Ascending aorta (tissue), 2 donors: ENCODE measurements at places on chromosomes 7 and 10. TPM values are rescaled to one million over a fixed set of nuclear protein-coding genes. Genes with fewer than 3 reads are reported as not detected.
A peak's percentile ranks its signal among the peaks of the same experiment; 100 is the strongest.

DNA sequence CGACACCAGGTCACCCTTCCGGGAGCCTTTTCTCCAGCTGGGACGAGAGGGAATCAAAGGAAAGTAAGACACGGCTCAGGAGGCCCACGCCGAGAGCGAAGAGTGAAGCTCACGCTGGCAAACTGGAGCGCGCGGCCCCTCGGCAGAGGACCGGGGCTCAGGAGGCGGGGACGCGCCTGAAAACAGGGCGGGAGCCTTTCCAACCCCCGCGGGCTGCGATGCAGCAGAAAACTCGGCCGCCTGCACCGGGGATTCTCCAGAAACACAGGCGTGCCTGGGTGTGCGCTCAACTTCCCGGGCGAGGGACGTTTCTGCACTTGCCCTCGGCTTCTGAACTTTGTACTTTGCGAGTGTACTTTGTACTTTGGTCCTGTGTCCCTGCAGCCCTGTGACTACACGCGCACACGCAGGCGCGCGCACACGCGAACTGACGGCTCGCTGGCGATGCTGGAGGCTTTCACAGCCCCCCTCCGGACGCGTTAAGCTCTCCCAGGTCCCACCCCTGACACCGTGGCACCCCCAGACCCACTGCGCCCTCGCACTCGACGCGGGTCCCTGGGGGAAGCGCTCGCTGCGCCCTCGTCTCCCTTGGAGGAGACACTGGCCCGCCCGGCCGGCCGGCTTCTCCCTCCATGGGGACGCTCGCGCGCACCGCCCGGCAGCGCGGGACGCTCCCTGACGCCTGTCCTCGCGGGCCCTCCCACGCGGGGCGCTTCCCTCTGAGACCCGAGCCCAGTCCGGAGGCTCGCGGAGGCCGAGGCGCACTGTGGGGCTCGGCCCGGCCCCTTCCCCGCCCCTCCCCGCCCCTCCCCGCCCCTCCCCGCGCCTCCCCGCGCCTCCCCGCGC is 588 bp upstream of the PAOX start:
- peaks cover 4% of the 10 kb centered on the region for H3K4me1 ChIP-seq
- H3K36me3 ChIP-seq, result no peaks in the 10 kb centered on the region
- DNase-seq, result no peak
- peak overlapping the region; percentile 98 for H3K4me3 ChIP-seq
- H3K27ac ChIP-seq, result peak overlapping the region; percentile 61
- no peaks in the 10 kb centered on the region for H3K27me3 ChIP-seq

- no peak overlapping the region for H3K4me3 ChIP-seq
- no peaks in the 10 kb centered on the region for H3K4me1 ChIP-seq
- no peaks in the 10 kb centered on the region for H3K36me3 ChIP-seq
- no peak overlapping the region for H3K27ac ChIP-seq
These were observed 43.6 kb downstream of the PRR15 start for GRCh38 chr7:29607259-29607658.

The SLC26A3 gene
- 0.11 TPM for total RNA-seq

DNA sequence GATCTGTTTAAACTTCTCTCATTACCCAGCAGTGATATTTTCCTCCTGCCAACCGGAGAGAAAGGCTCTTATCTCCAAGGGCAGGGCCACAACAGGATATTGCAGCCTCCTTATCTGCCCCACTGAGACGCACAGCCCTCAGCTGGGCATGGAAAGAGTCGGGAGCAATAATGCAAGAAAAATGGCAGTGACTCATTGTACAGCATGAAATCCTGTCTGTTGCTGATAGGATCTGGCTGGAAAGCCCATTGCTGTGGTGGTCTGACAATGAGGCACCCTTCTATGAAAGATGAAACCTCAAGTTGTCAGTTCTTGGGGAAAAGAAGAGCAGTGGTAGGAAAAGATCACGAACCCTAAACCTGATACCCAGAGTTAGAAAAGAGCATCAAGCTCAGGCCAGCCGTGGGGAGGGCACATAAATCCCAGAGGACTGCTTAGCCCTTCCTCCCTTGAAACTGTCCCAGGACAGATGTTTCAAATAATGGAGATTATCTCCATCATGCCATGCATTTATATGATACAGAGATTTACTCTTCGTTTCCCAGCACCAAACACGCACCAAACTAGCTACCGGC is 47.0 kb upstream of the FIGNL1 start:
- no peak for DNase-seq
- H3K4me1 ChIP-seq, result peaks cover 7% of the 10 kb centered on the region
- no peak overlapping the region for H3K4me3 ChIP-seq
- no peak overlapping the region for H3K27ac ChIP-seq
- no peaks in the 10 kb centered on the region for H3K36me3 ChIP-seq

The FKBP6 gene
- not detected for total RNA-seq

DNA sequence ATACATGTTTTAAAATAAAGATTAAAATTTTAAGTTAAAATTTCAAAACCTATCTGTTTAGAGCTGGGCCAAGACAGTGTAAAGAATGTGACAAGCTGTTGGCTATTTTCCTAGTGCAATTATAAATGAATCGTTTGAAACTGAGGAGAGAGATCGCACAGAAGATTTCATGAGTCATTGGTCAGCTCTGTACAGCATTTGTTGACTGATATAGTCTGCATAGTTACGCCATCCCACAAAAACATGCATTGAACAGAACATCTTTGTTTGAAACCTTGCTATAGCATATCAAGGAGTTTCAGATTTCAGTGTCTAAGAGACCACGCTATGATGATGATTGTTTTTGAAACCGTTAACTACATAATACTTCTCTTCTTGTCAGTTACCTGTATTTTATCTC is 1.3 kb upstream of the C10orf67 start:
- H3K36me3 ChIP-seq, result no peaks in the 10 kb centered on the region
- no peak for DNase-seq
- H3K4me1 ChIP-seq, result no peaks in the 10 kb centered on the region

The FBH1 gene
- total RNA-seq, result 43.0 TPM

DNA sequence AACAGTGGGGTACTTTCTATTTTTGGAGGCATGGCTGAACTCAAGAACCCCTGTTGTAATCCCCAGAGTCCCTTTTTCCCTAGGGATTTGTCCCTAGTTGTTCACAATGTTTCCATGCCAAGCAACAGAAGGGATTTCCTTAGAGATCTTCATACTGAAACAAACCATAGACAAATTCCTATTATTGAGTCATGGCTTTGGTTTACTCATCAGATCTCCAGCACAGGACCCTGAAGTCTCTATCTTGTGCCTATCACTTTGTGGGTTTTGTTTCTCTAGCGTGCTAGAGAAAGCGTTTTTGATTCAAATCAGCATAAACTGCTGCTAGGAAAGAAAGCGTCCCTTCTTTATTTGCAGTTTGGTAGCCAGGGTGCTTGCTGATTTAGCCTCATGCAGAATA is 165.0 kb downstream of the BAMBI start:
- H3K36me3 ChIP-seq, result no peaks in the 10 kb centered on the region
- no peaks in the 10 kb centered on the region for H3K27me3 ChIP-seq
- peaks cover 5% of the 10 kb centered on the region for H3K4me1 ChIP-seq
- H3K4me3 ChIP-seq, result no peak overlapping the region
- DNase-seq, result no peak
- no peak overlapping the region for H3K27ac ChIP-seq

- no peak for DNase-seq
- no peak overlapping the region for H3K27ac ChIP-seq
- H3K4me3 ChIP-seq, result no peak overlapping the region
- H3K27me3 ChIP-seq, result no peaks in the 10 kb centered on the region
- H3K4me1 ChIP-seq, result no peaks in the 10 kb centered on the region
- no peaks in the 10 kb centered on the region for H3K36me3 ChIP-seq
These were observed 267.9 kb upstream of the CNTNAP2 start for GRCh38 chr7:145848691-145849090.

- H3K36me3 ChIP-seq, result no peaks in the 10 kb centered on the region
- no peak overlapping the region for H3K27ac ChIP-seq
- H3K4me1 ChIP-seq, result no peaks in the 10 kb centered on the region
- no peak for DNase-seq
- H3K27me3 ChIP-seq, result no peaks in the 10 kb centered on the region
These were observed 64.3 kb upstream of the TMEM106B start for GRCh38 chr7:12146813-12147212.

DNA sequence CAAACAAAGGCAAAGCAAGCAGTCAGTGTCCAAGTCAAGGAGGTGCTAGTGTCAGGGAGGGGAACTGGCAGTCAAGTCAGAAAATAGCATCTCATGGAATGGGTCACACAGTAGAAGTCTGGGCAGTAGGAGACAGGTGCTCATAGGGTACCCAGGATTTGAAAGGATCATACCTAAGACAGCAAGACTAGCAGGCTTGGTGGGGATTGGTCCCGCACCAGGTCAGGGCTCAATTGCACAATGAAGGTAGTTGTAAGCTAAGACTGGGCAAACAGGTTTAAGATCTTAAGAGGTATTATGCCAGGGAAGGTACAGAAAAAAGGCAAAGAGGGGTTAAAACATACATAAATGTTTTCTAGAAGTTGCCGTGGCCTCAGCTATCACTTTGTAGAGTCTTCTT is 181.4 kb upstream of the ETV1 start:
- H3K27me3 ChIP-seq, result no peaks in the 10 kb centered on the region
- H3K4me3 ChIP-seq, result no peak overlapping the region
- H3K27ac ChIP-seq, result no peak overlapping the region
- H3K36me3 ChIP-seq, result no peaks in the 10 kb centered on the region
- no peak for DNase-seq

DNA sequence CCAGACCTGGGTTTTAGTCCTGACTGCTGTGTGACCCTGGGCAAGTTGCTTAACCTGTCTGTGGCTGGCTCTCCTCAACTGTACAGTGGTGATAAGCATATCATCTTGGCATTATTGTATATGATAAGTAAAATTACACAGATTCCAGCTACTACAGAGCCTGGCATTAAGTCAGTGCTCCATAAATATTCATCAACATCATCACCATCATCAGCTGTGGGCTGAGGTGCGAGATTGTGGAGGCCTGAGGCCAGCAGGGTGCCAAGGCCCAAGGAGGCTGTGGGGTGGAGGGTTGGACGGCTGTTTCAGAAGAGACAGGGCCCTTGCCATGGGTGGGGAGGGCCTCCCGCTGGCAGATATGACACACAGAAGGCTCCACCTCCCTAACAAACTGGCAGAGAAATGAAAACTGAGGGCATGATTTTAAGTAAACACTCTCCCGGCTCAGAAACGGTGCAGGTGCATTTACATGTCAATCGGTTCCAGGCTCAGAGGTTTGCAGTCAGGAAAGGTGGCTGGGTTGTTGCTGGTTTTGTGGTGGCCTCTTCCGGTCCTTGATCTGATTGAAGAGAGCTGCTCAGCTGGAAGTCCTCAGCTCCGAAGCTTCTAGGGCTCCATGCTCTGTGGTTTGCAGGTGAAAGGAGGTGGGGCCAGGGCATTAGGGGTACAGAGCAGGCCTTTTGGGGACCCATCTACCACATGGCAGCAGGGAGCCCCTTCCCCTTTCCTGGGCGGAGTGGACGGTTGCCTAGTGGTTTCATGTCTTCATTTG is 10.2 kb downstream of the CRYGN start:
- no peaks in the 10 kb centered on the region for H3K27me3 ChIP-seq
- H3K36me3 ChIP-seq, result no peaks in the 10 kb centered on the region
- no peak for DNase-seq
- H3K4me1 ChIP-seq, result peaks cover 24% of the 10 kb centered on the region

DNA sequence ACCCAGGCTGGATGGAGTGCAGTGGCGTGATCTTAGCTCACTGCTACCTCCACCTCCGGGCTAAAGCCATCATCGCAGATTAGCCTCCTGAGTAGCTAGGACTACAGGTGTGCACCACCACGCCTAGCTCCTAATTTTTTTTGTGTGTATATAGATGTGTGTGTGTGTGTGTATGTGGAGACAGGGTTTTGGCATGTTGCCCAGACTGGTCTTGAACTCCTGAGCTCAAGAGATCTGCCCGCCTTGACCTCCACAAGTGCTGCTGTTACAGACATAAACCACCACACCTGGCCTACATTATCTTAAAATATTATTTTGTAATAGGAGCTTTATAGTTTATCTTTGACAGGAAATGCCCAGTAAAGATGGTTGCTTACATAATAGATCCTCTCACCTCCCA is 25.0 kb downstream of the FOXP2 start:
- H3K27ac ChIP-seq, result no peak overlapping the region
- no peaks in the 10 kb centered on the region for H3K4me1 ChIP-seq
- H3K27me3 ChIP-seq, result no peaks in the 10 kb centered on the region
- no peak overlapping the region for H3K4me3 ChIP-seq
- no peak for DNase-seq
- no peaks in the 10 kb centered on the region for H3K36me3 ChIP-seq

GRCh38 chr7:37007268-37007667 is 283.0 kb upstream of the AOAH start:
- no peak for DNase-seq
- no peaks in the 10 kb centered on the region for H3K4me1 ChIP-seq
- H3K27ac ChIP-seq, result no peak overlapping the region
- H3K27me3 ChIP-seq, result no peaks in the 10 kb centered on the region
- H3K4me3 ChIP-seq, result no peak overlapping the region

The GPRIN2 gene
- 6.3 TPM for total RNA-seq

The TFEC gene
- total RNA-seq, result 1.3 TPM

DNA sequence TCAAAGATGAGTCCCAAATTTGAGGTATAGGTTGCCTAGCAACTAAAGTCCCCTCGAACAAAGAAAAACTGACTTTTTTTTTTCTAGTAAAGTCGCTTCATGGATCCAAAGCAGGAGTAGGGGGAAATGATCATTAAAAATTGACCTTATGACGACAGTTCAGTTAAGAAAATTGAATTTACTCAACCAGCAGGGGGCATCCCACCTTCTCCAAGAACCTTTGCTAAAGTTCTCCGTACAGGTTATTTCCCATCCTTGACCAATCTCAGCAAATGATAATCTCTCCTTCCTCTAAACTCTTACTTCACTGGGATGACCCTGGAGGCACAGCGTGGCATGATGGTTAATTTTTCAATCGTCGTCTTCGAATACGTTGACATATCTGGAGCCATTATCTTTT is 228.3 kb downstream of the CALN1 start:
- H3K27ac ChIP-seq, result no peak overlapping the region
- no peaks in the 10 kb centered on the region for H3K36me3 ChIP-seq
- no peaks in the 10 kb centered on the region for H3K4me1 ChIP-seq
- no peak for DNase-seq
- H3K27me3 ChIP-seq, result no peaks in the 10 kb centered on the region
- no peak overlapping the region for H3K4me3 ChIP-seq

GRCh38 chr10:24415455-24416125 is 206.7 kb downstream of the KIAA1217 start:
- H3K27me3 ChIP-seq, result no peaks in the 10 kb centered on the region
- no peak overlapping the region for H3K4me3 ChIP-seq
- no peaks in the 10 kb centered on the region for H3K4me1 ChIP-seq
- no peak for DNase-seq
- no peak overlapping the region for H3K27ac ChIP-seq

GRCh38 chr7:156832195-156832877 is 60.6 kb downstream of the LMBR1 start:
- H3K4me3 ChIP-seq, result no peak overlapping the region
- H3K4me1 ChIP-seq, result no peaks in the 10 kb centered on the region
- H3K27ac ChIP-seq, result no peak overlapping the region
- no peak for DNase-seq

- no peaks in the 10 kb centered on the region for H3K4me1 ChIP-seq
- no peak for DNase-seq
- H3K36me3 ChIP-seq, result no peaks in the 10 kb centered on the region
- no peak overlapping the region for H3K4me3 ChIP-seq
- H3K27me3 ChIP-seq, result no peaks in the 10 kb centered on the region
- no peak overlapping the region for H3K27ac ChIP-seq
These were observed 2.1 kb downstream of the ITIH5 start for GRCh38 chr10:7664707-7665106.

GRCh38 chr7:80804589-80804988 is 114.3 kb downstream of the SEMA3C start:
- DNase-seq, result no peak
- no peaks in the 10 kb centered on the region for H3K4me1 ChIP-seq
- H3K36me3 ChIP-seq, result no peaks in the 10 kb centered on the region
- H3K27ac ChIP-seq, result no peak overlapping the region

- no peak for DNase-seq
- peak overlapping the region; percentile 17 for H3K4me3 ChIP-seq
- peaks cover 8% of the 10 kb centered on the region for H3K36me3 ChIP-seq
- peak overlapping the region; percentile 0 for H3K27ac ChIP-seq
- H3K4me1 ChIP-seq, result peaks cover 60% of the 10 kb centered on the region
These were observed 25.2 kb downstream of the VCL start for GRCh38 chr10:74022926-74023629.
